Activated naive CD8-positive, alpha-beta T cell treated with anti-CD3 and anti-CD28 coated beads, Interleukin-2, amount 10 ng/mL, durations not matched to agents 7 days and 5 days (primary cell): ENCODE measurements at places on chromosomes 4 and X. TPM values are rescaled to one million over a fixed set of nuclear protein-coding genes. Genes with fewer than 3 reads are reported as not detected.

DNA sequence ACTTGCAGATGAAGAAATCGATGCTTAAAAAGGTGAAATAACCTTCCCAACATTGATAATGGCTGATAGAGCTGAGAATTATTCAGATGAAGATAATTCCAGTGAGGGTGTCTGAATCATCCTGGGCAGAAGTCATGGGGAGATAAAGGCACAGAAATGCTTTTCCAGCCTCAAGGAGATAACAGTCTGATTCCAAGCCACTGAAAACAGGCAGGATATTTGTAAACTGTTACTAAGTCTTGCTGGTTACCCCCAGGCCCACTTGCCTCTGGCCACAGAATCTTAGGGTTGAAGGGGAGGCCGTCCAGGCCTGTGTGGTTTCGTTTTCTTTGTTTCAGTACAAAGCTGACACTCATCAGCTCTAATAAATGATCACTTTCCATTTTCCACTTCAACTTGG, 158.5 kb downstream of the SH3KBP1 start:
- no peak for DNase-seq
- H3K4me1 ChIP-seq: peaks cover 33% of the 10 kb centered on the region
- peaks cover 7% of the 10 kb centered on the region for H3K36me3 ChIP-seq
- no peaks in the 10 kb centered on the region for H3K27me3 ChIP-seq
- H3K27ac ChIP-seq: no peak overlapping the region

DNA sequence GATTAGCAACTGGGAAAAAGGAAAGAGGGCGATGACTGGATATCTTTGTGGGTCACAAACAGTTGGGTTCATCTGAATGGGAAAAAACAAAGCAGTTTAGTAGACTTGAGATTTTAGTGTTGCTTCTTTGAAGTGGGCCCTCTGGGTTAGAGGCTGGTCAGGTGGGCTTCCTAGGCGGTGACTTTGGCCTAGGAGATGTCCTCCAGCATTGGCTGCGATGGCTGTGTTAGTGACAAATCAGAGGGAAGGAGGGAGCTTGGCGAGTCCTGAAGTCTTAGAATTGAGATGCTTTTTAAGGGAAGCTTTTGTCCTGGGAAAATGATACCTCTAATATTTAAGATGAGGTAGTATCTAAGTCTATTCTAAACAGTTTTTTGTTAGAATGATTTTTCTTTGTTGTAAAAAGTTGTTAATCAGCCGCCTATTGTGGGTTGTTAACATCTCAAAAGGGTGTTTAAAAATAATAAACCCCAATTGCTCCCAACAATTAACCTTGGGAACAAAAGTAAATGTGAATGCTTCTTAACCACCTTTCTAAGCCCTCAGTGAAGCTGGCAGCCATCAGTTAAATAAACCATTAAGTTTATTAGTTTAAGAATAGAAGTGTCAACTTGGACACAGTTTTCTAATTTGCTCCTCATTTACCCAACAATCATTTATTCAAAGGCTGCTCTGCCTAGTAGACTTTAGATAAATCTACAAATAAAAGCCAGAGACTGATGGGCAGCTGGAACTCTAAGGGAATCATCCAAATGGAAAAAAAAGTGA, 31.7 kb downstream of the DLG3 start:
- H3K27me3 ChIP-seq: no peaks in the 10 kb centered on the region
- H3K36me3 ChIP-seq: peaks cover 4% of the 10 kb centered on the region
- no peak overlapping the region for H3K4me3 ChIP-seq
- no peak overlapping the region for H3K27ac ChIP-seq
- no peak for DNase-seq

DNA sequence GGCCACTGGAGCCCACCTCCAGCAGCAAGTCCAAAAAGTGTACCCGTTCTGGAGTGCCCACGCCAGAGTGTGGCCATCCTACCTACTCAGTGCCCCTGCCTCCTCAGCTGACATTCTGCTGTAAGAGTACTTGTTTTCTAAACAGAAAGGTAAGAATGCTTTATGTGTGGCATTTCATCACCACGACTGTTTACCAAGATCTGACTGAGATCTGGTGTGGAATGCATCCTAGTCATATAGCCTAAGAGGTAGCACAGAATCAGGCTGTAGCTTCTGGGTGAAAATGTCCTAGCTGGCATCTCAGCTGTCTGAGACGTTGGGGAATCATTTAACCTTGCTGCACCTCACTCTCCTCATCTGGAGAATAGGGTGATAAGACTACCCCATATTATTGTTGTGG, 638.7 kb upstream of the TENM3 start:
- no peaks in the 10 kb centered on the region for H3K4me1 ChIP-seq
- no peaks in the 10 kb centered on the region for H3K36me3 ChIP-seq
- no peaks in the 10 kb centered on the region for H3K27me3 ChIP-seq
- no peak for DNase-seq
- H3K27ac ChIP-seq: no peak overlapping the region

Gene SPRY1
- 51.3 TPM for total RNA-seq

Gene OTC
- total RNA-seq: not detected
